Airway epithelial cell (primary cell): ENCODE measurements at places on chromosomes 3 and 15. TPM values are rescaled to one million over a fixed set of nuclear protein-coding genes. Genes with fewer than 3 reads are reported as not detected.

ISLR gene
- not detected in 2 replicates for total RNA-seq

LYZL4 gene
- total RNA-seq, result not detected in 2 replicates

ZNF660 gene
- total RNA-seq, result 0.05 and 0.07 TPM in 2 replicates

TAGLN3 gene
- total RNA-seq, result 6.4 and 8.1 TPM in 2 replicates

PLA2G4F gene
- 3.5 and 10.7 TPM in 2 replicates for total RNA-seq

HYAL3 gene
- total RNA-seq, result 13.4 and 19.0 TPM in 2 replicates

ARL14 gene
- total RNA-seq, result 0.42 and 1.1 TPM in 2 replicates

FILIP1L gene
- total RNA-seq, result 3.8 and 3.9 TPM in 2 replicates

C3orf22 gene
- total RNA-seq, result not detected in 2 replicates

HRG gene
- total RNA-seq, result not detected in 2 replicates

CCR3 gene
- not detected in 2 replicates for total RNA-seq

MUC4 gene
- total RNA-seq, result 0.07 TPM in 1 of 2 replicates, not detected in the other

TNK2 gene
- 25.5 and 26.8 TPM in 2 replicates for total RNA-seq

DCBLD2 gene
- 74.5 and 86.6 TPM in 2 replicates for total RNA-seq

LRRIQ4 gene
- not detected in 2 replicates for total RNA-seq

CFAP20DC gene
- total RNA-seq, result 9.4 and 11.1 TPM in 2 replicates

ARL6IP5 gene
- 84.0 and 88.2 TPM in 2 replicates for total RNA-seq

ETV5 gene
- 10.6 and 14.2 TPM in 2 replicates for total RNA-seq

GHSR gene
- not detected in 2 replicates for total RNA-seq

THRB gene
- 2.0 and 2.8 TPM in 2 replicates for total RNA-seq
